Activated naive CD4-positive, alpha-beta T cell treated with Interleukin-2 at 50 U/mL for 16 hours (primary cell): ENCODE measurements at places on chromosomes 7 and 10.
A peak's percentile ranks its signal among the peaks of the same experiment; 100 is the strongest.

- DNase-seq: no peak
These were observed 50.0 kb downstream of the VWA2 start for GRCh38 chr10:114289096-114289436.

DNA sequence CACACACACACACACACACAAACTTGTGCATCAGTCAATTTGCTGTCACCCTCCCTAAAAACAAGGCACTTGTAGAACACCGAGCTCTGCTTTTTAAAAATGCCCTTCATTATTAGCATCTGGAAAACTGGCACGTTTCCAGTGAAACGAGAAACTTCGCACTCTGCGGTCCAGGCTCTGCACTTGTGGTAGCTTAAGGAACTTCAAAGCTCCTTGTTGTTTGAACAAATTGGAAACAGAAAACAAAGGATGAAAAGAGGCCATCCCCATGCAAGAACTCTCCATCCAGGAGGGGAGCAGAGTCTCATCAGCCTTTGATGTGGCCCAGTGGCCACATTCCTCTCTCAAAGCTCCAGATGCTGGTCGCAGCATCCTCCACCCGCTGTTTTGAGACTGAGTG is 105.1 kb downstream of the C10orf90 start:
- DNase-seq: no peak

DNA sequence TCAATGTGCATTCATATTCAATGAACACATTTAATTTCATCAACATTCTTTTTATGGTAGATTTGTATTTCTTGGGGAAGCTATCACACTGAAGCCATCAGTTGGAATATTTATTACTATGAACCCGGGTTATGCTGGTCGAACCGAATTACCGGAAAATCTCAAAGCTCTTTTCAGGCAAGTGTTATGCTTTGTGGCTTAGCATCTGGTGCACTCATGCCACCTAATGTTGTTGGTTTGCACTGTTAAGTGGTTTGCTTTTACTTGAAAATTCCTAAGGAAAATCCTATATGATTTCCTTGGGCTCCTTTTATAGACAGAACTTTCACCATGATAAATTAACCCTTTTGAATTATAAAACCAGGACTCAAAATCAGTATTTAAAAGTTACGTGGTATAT is 147.9 kb downstream of the DNAH11 start:
- DNase-seq: no peak

- no peak for DNase-seq
These were observed 7.3 kb downstream of the ZNF503 start for GRCh38 chr10:75394221-75394620.

DNA sequence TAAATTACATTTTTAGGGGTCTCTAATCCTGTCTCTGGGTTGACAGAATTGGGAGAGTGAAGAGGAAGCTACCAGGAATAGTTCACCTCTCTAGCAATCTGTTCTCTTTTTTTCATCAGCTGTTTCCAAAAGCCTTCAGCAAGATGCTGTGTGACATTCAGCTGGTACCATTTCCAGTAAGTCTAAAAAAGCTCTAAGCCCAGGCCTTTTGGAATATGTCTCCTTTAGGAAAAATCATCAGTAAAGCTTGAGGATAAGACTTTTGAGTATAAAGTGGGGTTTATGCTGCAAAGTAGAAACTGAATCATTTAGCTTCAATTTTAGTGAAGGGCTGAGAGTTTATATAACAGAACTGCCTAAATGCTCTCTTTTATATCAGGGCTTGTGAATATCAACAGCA is 81.5 kb downstream of the CCNY start:
- no peak for DNase-seq

DNA sequence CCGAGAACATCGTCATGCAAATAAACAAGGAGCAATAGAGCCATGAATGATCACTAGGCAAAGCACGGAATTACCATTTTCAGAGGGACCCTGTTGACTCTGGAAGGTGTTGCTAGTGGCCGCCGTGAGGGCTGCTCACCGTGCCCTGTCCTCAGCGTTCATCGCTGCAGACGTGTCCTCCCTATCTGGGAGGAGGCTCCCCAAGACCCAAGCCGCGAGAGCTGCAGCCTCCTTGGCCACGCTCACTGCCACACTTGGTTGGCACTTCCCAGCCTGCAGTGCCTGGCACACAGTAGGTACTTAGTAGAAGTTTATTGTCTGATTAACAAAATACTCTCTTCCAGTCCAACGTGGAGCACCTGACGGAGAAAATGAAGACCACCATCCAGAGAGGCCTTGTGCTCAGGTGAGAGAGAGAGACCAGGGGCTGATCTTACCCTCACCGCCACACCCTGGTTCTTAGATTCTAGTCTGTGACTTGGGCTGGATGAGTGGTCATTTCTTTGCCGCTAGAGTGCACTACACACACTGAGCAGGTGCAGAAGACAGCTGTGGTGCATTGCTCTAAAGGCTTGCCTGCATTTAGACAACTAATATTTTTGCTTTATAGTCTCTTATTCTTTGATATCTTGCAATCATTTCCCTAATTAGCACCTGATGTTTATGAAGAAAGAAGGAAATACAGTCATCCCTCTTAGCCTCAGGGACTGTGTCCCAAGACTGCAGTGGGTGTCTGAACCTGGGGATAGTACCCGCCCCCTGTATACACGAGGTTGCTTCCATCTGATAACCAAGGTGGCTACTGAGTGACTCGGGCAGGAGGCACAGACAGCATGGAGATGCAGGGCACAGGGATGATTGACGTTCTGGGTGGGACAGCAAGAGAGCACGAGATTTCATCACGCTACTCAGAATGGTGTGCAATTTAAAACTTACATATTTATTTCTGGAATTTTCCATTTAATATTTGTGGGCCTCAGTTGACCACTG is 40.3 kb downstream of the PITRM1 start:
- DNase-seq: no peak

GRCh38 chr10:127132451-127132850 is 63.9 kb downstream of the INSYN2A start:
- no peak for DNase-seq

GRCh38 chr10:557792-558328 is 131.6 kb downstream of the DIP2C start:
- no peak for DNase-seq

DNA sequence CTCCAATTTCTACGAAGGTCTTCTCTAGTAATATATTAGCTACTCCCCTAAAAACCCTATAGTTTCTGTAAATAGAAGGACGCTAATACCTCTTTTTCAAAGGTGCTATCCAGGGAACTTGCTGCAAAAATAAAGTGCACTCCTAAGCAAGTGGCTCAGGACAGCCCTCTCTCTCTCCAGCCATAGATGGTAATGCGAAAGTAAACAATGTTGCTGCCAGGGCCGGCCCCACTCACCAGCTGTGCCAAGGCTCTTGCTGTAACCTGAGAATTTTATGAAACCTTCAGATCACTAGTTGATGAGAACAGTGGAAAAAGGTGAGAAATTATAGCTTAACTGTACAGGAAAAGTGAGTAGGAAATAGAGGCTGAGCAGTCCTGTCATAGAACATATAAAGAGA is 10.9 kb upstream of the TAS2R39 start:
- DNase-seq: no peak

- no peak for DNase-seq
These were observed 39.5 kb downstream of the ADK start for GRCh38 chr10:74190494-74190893.

DNA sequence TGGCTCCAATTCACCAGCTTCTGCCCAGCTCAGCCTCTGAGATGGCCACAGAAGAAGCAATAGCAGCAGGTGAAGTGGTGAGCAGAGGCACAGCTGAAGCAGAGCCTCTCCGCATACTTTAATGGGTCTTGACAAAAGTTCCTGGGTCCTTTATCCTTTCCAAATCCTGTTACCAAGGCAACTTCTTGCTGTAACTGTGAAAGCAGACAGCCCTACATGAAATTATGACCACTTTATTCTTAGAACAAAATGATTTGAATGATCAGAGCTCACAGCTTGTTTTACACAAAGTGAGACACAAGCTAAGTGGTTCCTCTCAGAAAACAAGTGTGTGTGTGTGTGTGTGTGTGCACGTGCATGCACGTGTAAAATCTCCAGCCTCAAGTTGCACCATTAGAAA is 245.6 kb downstream of the HTR7 start:
- DNase-seq: no peak

DNA sequence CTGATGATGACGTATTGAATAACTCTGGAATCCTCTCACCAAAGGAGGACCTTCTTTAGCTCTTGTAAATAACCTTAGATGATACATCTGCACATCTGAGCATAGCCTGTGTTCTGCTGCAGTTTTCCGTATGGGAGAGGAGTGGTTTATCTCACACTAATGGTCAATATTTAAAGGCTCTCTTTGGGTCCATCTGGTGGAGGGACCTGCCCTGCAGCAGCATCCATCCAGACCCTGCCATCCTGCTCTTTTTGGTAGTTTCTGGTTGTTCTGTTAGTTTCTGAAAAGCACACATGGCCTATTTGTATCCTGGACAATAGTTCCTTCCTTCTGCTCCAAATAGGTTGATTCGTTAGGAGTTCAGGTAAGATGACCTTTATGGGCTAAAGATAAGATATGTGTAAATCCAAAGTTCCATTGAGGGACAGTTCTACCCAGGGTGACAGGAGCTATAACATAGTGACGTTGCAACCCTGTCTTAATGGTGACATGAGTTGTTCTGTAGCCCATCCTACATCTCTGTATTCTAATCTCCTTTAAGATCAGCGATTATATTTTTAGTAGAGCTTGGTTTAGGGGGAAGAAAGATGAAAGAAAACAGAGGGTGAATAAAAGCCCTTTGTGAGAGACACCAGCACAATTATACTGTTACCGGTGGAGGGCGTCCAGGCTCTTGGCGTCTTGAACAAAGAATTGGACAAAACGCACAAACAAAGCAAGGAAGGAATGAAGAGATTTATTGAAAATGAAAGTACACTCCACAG is 60.0 kb upstream of the KLF14 start:
- no peak for DNase-seq

- DNase-seq: no peak
These were observed 22.4 kb upstream of the FOXK1 start for GRCh38 chr7:4659551-4660286.

DNA sequence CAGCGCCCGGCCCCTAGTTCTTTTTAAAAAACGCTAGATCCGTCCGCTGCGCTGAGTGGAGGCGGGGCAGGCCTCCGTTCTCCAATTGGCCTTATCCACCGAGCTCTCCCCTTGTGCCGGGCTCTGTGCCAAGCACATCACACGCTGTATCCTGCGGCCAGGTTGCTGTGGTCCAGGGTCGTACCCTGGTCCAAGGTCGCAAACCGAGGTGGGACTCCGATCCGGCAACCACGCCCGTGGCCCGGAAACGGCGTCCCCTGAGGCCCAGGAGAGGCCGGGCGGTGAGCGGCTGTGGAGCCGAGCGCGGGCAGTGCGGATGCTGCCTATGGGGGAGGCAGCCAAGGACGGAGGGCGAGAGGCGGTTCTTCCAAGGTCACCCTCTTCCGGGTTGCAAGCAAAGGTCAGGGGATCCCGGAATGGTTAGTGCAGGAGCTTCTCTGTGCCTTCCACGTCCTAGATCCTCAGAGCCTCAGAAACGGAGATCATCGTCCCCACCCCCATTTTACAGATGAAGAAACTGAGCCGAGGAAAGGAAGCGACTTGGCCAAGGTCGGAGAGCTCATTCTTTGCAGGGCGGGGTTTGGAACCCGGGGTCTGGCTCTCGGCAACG is 72.4 kb upstream of the LRRC4 start:
- peak; percentile 24 for DNase-seq

DNA sequence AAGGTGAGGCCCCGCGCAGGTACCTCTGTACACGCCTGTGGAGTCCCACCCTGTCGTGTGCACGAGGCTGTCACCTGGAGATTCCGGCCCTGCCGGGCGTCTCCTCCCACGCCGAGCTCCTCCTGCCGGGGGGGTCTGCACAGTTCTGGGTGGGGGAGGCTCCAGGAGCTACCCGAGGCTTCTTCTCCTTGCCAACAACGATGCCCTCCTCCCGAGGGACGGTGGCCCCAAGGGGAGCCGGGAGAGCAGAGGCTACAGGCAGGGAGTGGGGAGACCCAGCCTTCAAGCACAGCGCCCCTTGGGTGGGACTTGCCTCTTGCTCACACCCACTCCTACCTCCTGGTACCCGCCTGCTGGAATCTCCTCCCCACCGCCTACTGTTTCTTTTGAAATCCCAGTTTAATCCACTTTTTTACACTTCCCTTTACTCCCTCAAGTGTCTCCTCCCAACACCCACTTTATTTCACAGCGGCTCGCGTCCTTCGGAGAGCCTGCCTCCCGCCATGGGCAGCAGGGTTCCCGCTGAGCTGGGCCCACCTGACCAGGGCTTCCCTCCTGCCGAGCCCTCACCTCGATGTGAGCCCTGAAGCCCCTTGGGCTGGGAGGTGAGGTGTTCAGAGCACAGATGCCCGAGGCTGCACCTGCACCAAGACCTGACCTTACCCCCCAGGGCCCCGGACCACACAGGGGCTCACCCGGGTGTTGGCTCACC is 338.1 kb downstream of the DNAJB6 start:
- no peak for DNase-seq

- DNase-seq: no peak
These were observed 64.6 kb downstream of the MKI67 start for GRCh38 chr10:128061306-128062300.

GRCh38 chr10:33196377-33196706 is 138.1 kb downstream of the NRP1 start:
- no peak for DNase-seq

GRCh38 chr7:22339725-22340390 is 17.1 kb downstream of the RAPGEF5 start:
- DNase-seq: no peak

GRCh38 chr10:51588984-51589383 is 110.4 kb downstream of the CSTF2T start:
- DNase-seq: no peak

DNA sequence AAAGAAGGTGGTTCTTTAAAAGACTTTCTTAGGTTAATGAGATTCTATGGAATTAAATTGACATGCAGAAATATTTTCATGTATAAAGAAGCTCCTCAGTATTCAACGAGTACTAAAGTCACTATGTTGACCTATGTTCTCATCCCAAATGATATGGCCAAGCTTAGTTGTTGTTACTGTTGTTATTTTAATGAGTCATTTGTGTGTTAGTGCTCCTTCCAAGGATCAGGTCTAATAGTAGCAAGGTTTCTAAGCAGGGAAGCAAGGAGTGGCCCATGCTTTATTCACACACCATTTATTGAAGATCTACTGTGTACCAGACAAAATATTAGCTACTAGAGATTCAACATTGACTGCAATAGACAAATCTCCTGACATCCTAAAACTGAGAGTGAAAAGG is 41.9 kb downstream of the LRRN3 start:
- no peak for DNase-seq

GRCh38 chr7:44066494-44067063 is 1.2 kb upstream of the PGAM2 start:
- no peak for DNase-seq

GRCh38 chr7:431658-432111 is 88.0 kb downstream of the PDGFA start:
- DNase-seq: no peak

- DNase-seq: no peak
These were observed 80.6 kb downstream of the BEND7 start for GRCh38 chr10:13448216-13448615.

DNA sequence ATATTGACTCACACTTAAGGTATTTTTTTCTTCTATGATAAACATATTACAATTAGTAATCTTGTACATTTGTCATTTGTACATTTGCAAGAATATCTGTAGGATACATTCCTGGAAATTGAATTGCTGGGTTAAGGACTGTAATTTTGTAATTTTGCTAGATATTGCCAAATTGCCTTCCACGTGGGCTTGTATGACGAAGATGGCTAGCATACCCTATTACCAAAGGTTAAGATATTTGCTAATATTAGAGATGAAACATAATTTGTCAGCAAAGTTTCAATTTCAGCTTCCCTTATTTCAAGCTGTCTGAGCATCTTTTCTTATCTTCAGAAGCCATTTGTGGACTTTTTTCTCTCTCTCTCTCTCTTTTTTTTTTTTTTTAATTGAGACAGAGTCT is 1.0 kb upstream of the LYZL2 start:
- DNase-seq: no peak

GRCh38 chr7:102974366-102975236 is 61.8 kb downstream of the LRRC17 start:
- DNase-seq: no peak
